ENCODE measurements at places on chromosomes 6 and 20.

DNA sequence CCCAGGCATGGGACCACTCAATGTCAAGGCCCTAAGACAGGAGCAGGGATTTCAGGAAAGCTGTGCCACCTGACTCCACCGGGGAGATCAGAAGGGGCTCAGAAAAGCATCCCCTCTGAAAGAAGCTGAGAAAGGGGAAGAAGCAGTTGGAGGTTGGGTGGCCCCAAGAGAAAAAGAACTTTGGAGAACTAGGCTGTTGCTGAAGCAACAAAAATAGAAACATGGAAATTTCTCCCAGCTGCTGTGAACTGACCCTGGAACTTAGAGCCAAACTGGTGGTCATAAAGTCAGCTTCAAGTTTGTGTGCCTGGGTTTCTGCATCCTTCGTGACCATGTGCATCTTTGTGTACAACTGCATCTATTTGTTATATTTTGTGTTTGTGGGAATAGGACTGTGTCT is 534.5 kb downstream of the MAFB start:
- DNase-seq: no peak

DNA sequence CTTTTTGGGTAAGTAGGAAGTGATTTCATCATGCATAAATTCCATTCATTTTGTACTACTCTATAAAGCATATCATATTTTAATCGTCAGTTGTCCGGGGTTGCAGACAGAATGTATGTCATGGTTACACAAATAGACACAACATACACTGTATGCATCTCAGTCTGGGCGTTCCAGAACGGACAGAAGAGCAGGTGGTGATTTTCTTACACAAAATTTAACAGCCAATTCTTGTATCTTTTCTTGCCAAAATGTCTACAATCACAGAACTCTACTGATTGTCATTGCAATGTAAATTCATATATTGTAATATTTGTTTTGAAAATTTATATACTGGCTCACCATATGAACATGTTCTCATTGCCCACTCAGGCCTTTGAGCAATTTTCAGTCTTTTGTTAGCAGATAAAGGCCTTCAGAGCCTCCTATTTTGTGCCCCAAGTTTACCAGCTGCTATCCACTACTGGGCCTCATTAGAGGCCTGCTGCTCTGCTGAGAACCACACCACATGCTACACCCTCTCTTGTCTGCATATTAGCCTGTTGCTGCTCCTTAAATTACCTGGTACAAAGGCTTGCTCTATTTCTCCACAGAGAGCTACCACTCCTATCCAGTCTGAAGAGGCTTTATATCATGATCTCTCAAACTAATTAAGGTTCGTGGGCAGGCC is 61.5 kb downstream of the PRDM13 start:
- no peak for DNase-seq

DNA sequence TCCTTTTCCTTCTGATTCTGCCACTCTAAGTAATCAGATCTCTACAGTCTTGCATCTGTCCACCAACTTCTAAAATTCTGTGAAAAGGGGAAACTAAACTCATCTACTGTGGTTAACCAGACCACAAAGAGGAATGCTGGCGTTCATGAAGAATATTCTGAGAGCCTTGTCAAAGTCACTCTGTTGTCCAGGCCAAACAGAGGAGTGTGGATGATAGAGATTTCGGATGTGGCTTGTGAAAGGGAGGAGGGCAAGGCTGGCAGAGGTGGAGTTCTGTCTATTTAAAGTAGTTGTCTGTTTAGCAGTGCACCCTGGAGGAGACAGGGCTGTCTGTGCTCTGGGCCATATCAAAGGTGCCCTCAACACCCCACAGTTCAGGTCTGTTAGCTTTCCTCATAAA is 33.9 kb downstream of the CCN2 start:
- no peak for DNase-seq

DNA sequence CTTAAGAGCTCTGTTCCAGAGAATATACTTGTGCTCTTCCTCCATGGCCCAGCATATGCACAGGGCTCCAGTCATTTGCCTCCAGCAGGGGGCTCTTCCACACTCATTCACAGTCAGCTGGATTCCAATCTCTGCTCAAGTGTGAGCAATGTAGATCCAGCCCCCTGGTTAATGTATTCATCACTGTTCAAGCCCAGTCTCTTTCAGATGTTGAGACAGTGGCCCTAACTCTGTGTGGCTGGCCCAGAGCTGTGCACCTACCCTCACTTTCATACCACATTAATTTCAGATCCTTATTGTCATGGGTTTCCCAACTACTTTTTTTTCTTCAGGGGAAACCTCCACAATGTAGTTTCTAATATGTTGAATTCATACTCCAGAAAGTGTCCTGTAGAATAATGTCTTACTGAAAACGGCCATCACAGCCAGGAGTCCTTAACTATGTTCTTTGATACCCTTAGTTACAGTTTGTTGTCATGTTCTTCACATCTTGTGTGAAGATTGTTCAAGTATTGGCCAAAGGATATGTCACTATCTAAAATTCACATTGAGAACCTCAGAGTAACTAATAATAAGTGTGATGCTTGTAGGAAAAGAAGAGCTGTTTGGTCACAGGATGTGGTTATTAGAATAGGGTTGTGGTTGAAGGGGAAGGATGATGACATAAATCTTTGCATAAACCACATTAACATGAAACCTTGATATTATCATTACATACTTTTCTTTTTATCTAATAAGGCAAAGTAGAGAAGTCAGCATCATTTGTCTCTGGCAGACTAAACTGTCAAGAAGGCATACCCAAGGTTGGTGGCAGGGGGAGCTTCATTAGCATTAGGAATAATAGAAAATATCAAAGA is 14.4 kb upstream of the HLA-DQA1 start:
- no peak for DNase-seq

DNA sequence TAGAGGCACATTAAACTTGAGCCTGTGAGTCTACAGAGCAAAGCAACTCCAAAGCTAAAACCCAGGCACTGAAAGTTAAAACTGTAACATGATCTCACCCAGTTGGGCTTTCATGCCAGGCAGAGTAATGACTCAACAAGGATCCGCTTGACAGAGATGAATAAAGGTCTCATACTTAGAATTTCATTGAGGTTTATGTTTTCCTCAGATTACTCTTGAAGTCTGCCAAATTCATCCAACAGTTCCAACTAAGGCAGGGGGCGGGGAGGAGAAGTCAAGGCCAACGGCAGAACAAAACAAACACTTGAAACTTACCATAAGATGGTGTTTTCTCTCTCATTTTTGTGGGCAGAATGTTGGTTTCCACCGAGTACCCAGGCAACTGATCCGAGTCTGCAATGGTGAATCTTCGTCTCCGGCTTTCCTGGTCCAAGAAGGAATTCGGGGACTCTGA is 54.0 kb upstream of the IPCEF1 start:
- peak; percentile 40 for DNase-seq

DNA sequence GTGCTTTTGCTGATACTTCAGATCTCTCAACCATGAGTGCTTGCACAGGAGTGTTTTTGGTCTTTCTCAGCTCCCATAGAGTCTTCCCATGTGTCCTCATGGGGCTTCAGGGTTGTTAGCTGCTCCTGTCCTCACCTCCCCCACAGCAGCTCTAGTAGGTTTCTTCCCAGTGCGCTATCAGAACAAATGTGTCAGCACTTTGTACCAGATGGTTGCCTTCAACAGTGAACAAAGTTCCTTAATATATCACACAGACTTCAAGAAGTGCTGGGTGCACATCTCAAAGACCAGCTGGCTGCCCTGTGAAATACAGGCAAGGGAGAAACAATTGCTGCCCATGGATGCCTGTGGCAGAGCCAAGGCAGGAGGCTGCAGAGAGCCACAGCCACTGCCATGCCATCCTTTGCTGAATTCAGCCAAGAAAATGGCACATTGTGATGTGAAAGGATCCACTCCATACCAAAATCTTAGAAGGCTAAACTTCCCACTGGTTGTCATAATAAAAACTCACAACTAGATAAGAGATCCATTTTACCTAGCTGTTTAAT is 471.3 kb downstream of the C6orf118 start:
- DNase-seq: no peak

- no peak for DNase-seq
Observed at GRCh38 chr6:17865243-17865642, 122.2 kb downstream of the KIF13A start.

All from thoracic aorta (tissue), 2 donors.